ENCODE measurements at places on chromosomes 4 and X. TPM values are rescaled to one million over a fixed set of nuclear protein-coding genes. Genes with fewer than 3 reads are reported as not detected.

TENM3 gene
- not detected for polyA plus RNA-seq

VGLL1 gene
- polyA plus RNA-seq = not detected

HPSE gene
- 3.1 TPM for polyA plus RNA-seq

FGFBP2 gene
- not detected for polyA plus RNA-seq

VAMP7 gene
- polyA plus RNA-seq = 53.2 TPM

NLGN4X gene
- 0.13 TPM for polyA plus RNA-seq

All from aorta (tissue), 5 donors.